ENCODE measurements at places on chromosomes 16 and 17. TPM values are rescaled to one million over a fixed set of nuclear protein-coding genes. Genes with fewer than 3 reads are reported as not detected.

The KRT27 gene
- total RNA-seq = not detected

The ZNF287 gene
- total RNA-seq = 5.3 TPM

The CCDC200 gene
- total RNA-seq = not detected

The PSMC3IP gene
- total RNA-seq = 1.3 TPM

The OTOA gene
- total RNA-seq = not detected

The CEP112 gene
- 6.8 TPM for total RNA-seq

The INCA1 gene
- total RNA-seq = 0.22 TPM

The CCL3 gene
- not detected for total RNA-seq

The ACSM2A gene
- total RNA-seq = not detected

The CCL8 gene
- not detected for total RNA-seq

The ITGAL gene
- total RNA-seq = not detected

The KRTAP4-1 gene
- total RNA-seq = not detected

The NME2 gene
- total RNA-seq = 428 TPM

The TMEM92 gene
- total RNA-seq = not detected

The LITAFD gene
- not detected for total RNA-seq

The XAF1 gene
- total RNA-seq = 41.4 TPM

The CDRT15L2 gene
- total RNA-seq = not detected

The CDRT15 gene
- total RNA-seq = not detected

The MEIOB gene
- total RNA-seq = not detected

The AANAT gene
- not detected for total RNA-seq

The PKMYT1 gene
- 27.1 TPM for total RNA-seq

The KRT39 gene
- 0.43 TPM for total RNA-seq

The TBC1D3 gene
- not detected for total RNA-seq

The ZNF750 gene
- total RNA-seq = not detected

The CLDN9 gene
- not detected for total RNA-seq

The PRCD gene
- 4.3 TPM for total RNA-seq

The CD300LB gene
- not detected for total RNA-seq

The TBX4 gene
- not detected for total RNA-seq

The C17orf67 gene
- 1.1 TPM for total RNA-seq

The HSF5 gene
- under 0.01 TPM for total RNA-seq

The CETP gene
- total RNA-seq = not detected

The LYRM9 gene
- 2.6 TPM for total RNA-seq

The USP43 gene
- total RNA-seq = 0.43 TPM

The EVI2A gene
- total RNA-seq = 1.9 TPM

The LRRC37A3 gene
- total RNA-seq = 7.4 TPM

The GLP2R gene
- total RNA-seq = 0.66 TPM

The CIITA gene
- not detected for total RNA-seq

The TPPP3 gene
- 1.1 TPM for total RNA-seq

The SAMD14 gene
- total RNA-seq = 1.8 TPM

The USP10 gene
- 113 TPM for total RNA-seq

The SCIMP gene
- total RNA-seq = not detected

The SLC2A4 gene
- total RNA-seq = 0.22 TPM

The ARL5C gene
- not detected for total RNA-seq

The SMIM36 gene
- not detected for total RNA-seq

The ABCA6 gene
- total RNA-seq = 7.7 TPM

The NPIPA2 gene
- 0.44 TPM for total RNA-seq

Measured in placental pericyte (primary cell).